Sigmoid colon (tissue), 7 donors: ENCODE measurements at places on chromosomes 1 and 21. TPM values are rescaled to one million over a fixed set of nuclear protein-coding genes. Genes with fewer than 3 reads are reported as not detected.

- DNase-seq = no peak
Measured at GRCh38 chr1:49251019-49251784, 474.5 kb upstream of the BEND5 start.

DNA sequence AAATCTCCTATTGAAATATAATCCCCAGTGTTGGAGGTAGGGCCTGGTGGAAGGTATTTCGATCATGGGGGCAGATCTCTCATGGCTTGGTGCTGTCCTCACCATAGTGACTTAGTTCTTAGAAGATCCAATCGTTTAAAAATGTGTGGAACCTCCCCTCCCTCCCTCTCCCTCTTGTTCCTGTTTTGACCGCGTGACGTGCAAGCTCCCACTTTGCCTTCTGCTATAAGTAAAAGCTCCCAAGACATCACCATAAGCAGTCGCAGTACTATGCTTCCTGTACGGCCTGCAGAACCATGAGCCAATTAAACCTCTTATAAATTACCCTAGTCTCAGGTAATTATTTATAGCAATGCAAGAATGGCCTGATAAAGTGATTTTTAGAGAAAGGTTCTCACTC lies 10.9 kb upstream of the RGS2 start:
- DNase-seq = no peak

The GJA5 gene
- 2.8 TPM for total RNA-seq

DNA sequence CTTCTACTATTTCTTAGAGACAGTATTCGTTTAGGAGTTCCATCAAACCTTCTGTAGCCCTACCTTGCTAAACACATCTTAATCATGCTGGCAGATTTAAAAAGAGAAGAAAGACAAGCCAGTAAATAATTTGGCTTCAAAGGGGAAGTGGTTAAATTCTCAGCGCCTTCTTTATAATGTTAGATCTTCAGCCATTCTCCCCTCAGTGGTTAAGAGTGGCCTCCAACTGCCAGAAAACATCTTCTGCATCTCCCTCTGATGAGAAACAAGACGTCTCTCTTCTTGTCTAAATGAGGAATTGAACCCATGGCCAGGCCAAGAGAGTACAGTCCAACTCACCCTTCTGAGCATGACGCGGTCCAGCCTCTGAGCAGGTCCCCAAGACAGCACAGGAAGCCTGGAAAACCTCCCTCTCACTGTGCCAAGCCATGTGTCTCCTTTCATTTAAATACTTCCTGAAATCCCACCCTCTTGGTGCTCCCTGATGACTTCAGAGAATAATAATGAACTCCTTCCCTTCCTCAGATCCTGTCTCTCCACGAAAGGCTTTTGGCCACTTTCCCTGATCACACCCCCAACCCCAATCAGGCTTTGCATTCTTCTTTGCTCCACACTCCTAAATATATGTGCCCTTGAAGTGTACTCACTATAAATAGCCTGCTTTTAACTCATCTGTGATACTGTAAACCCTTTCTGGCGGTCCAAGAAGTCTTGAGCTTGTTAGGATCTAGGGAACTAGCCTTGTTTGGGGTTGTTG lies 16.4 kb upstream of the LRRC52 start:
- no peak for DNase-seq

DNA sequence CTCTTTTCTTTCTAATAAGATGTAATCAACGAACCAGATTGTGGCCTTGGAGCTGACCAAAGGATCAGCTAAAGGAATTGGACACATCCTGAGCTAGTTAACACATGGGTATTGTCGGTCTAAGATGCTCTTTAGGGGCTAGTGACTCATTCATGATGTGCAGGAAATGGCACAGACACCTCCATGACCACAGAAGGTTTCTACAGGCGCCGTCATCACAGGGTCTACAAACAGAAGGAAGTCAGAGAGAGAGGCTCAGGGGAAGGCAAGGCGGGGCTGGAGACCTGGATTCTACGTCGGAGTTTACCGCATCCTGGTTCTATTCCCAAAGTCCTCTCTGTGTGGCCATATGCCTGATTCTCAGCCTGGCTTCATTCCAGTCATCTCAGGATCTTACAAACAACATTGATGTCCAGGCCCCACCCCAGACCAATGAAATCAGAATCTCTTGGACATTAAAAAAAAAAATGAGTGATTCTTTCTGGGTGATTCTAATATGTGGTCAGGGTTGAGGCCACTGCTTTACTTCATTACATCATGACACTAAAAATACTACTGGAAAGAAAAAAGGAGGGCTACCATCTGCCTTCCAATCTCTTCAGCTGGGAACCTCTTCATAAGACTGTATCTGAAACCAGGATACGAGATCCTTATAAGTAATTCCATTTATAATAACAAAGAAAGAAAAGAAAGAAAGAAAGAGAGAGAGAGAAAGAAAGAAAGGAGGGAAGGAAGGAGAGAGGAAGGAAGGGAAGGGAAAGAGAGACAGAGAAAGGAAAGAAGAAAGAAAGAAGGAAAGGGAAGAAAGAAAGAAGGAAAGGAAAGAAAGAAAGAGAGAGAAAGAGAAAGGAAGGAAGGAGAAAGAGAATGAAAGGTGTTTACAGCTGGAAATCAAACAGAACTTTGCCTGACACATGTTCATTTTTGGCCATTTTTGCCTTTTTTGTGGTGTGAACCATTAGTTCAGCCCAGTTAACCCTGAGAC lies 11.6 kb upstream of the KCNJ15 start:
- no peak for DNase-seq

The EBNA1BP2 gene
- total RNA-seq = 43.9 TPM

GRCh38 chr21:43355266-43355924 lies 71.5 kb downstream of the SIK1 start:
- no peak for DNase-seq

The SLAMF8 gene
- 3.3 TPM for total RNA-seq

DNA sequence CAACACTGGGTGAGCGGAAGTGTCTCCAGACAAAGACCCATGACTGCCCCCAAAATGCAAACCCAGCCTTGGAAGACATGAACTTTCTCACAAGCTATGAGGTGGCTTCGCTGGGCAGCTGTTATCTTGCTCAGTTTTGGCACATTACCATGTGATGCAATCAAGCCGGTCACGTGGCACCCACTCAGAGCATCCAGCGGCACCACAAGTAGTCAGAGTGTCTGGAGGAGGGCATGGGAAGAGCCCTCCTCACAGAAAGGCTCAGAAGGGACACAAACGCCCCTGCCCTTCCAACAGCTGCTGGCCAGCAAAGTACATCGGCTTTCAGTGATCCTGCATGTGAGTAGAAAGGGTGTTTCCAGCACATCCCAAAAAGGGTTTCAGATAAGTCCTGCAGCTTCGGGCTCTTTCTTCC lies 145.5 kb upstream of the IRF2BP2 start:
- peak; percentile 90 for DNase-seq

- no peak for DNase-seq
Measured at GRCh38 chr1:157849229-157849875, 7.7 kb upstream of the CD5L start.

- peak; percentile 61 for DNase-seq
Measured at GRCh38 chr21:44985441-44986401, 45.9 kb downstream of the SLX9 start.

GRCh38 chr1:119737040-119737682 lies 25.4 kb downstream of the PHGDH start:
- no peak for DNase-seq

- DNase-seq = no peak
Measured at GRCh38 chr1:22645931-22646330, 2.5 kb downstream of the C1QC start.

The RHD gene
- total RNA-seq = not detected

The HSD3B1 gene
- not detected for total RNA-seq

DNA sequence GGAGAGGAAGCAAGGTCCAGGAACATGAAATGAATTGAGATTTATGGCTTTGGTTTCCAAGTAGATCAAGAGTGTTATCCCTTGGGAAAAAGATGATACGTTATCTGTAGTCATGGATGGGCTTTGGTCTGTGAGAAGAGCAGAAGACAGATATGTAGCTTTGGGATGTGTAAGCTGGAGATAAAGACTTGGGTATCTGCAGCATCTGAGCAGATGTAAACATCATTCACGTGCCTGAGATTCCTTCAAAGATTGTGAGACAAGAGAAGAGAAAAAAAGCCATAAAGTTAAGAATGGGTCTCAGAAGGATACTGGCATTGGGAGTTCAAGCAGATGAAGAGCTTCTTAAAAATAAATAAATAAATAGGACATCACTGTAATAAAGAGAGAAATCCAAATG lies 217.8 kb downstream of the PTPRC start:
- DNase-seq = no peak

DNA sequence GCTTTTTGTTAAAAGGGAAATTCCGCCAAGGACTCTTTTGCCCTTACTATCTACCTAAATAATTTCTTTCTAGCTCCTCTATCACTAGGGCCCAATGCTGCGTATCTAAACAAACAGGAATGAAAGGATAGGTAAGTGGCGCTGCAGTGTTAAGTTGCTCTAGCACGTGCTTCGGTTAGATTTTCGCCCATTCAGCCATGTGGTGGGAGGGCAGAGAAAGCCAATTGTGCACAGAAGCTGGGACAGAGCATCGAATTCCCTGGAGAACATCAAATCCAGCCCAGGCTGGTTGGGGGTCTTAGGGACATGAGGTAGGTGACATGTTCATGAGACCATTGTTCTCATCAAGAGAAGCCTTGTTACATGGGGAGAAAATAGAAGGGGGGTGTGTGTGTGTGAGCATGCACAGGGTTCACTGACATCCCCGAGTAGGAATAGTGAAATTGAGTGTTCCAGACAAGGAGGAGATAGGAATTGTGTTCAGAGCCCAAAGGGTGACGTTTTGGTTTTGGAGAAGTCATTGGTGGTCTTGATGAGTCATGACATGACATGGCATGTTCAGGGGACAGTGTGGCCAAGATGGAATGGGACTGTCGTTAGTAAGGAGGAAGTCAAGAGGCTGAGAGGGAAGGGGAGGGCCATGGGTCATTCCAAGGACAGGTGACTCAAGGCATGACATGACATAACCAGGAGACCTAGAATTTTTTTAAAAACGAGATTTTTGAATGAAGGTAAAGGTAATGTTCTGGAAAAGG lies 107.1 kb downstream of the TLR5 start:
- DNase-seq = no peak

DNA sequence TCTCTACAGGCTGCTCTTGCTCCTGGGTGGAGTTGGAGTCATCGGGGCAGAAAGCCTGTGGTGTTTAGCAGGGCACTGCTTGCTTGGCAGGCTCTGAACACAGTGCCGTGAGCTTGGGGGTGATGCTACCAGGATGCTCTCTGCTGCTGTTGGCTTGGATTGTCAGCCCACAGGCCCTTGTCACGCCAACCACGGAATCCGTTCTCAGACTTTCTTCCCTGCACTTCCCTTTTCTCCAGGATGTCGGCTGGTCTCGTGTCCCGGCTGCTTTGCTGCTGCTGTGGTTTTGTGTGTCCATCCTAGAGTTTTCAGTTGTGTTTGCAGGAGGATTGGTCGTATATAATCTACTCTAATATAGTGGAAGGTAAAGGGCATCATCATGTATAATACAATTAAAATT lies 44.4 kb upstream of the TTC34 start:
- DNase-seq = no peak

- no peak for DNase-seq
Measured at GRCh38 chr21:42413093-42413492, 9.4 kb downstream of the UBASH3A start.

DNA sequence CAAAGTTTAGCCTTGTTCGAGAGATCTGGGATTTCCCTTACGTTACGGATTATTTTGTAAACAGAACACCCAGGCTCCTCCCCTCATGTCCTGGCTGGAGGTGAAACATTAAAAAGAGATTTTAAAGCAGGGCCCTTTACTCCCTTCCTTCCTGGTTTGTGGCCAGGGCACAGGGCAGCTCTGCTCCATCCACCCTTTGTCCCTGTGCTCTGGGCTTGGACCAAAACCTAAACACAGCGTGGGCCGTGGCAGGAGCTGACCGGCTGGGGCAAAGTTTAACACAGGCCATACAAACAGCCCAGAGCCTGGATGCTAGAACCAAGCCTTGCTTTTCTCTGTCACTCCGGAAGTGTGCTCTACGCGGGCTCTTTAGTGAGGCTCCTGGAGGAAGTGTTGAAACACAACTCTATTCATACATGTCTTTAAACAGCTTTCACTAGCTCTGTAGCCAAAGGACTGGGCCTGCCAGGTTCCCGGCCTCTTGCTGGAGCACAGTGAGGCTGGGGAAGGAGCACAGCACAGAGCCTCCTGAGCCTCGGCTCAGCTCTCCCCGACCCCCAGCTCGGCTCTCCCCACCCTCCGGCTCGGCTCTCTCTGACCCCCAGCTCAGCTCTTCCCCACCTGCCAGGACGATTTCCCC lies 84.7 kb downstream of the PDE9A start:
- DNase-seq = peak; percentile 88

DNA sequence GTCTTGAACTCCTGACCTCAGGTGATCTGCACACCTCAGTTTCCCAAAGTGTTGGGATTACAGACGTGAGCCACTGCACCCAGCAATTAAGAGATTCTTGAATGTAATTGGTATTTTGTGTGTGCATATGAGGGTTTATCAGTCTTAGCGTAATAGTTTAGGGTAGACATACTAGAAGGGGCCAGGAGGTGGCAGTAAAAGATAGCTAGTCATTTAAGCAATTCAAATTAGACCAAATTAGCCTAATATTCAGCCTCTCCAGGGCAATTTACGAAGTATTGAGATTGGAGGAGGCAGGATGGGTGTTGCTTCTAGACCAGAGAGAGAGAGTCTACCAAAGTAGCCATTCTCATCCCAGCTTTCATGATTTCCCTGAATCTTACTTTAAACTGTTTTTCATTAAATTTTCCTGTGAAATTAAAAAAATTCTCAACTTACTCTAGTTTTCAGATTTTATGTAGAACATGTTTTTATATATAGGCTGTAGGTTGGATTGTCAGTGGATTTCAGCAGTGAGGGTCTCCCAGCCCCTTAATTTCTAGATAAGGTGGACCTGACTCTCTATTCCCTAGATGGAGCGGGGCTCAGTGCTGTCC lies 119.7 kb downstream of the HHAT start:
- no peak for DNase-seq

The USH2A gene
- not detected for total RNA-seq

- DNase-seq = no peak
Measured at GRCh38 chr1:15181564-15181963, 28.0 kb downstream of the TMEM51 start.

GRCh38 chr1:27633298-27633610 lies 1.7 kb downstream of the FGR start:
- no peak for DNase-seq

DNA sequence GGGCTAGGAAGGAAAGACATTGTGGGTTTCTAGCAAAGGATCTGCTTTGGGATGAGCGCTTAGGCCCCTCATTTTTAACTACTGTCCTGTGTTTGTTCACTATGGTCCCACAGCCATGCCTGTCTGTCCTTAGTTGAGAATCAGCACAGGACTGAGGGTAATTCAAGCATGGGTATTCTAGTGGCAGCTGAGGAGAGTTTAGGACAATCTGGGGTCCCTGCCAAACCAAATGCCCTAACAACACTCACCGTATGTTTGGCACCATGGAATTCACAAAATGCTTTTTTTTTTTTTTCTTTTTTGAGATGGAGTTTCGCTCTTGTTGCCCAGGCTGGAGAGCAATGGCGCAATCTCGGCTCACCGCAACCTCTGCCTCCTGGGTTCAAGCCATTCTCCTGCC lies 10.4 kb downstream of the ARHGEF11 start:
- DNase-seq = no peak

GRCh38 chr1:185351734-185352466 lies 34.9 kb upstream of the IVNS1ABP start:
- no peak for DNase-seq

The EVA1C gene
- 32.1 TPM for total RNA-seq
